Natural killer cell (primary cell): ENCODE measurements at places on chromosomes 7 and 10.

GRCh38 chr10:6840201-6840691 lies 260.2 kb upstream of the PRKCQ start:
- no peaks in the 10 kb centered on the region for H3K27me3 ChIP-seq
- no peak overlapping the region for H3K27ac ChIP-seq
- H3K4me3 ChIP-seq, result no peak overlapping the region

GRCh38 chr10:130128922-130129321 lies 7.3 kb upstream of the GLRX3 start:
- H3K36me3 ChIP-seq, result no peaks in the 10 kb centered on the region
- peaks cover 3% of the 10 kb centered on the region for H3K27me3 ChIP-seq
- no peak overlapping the region for H3K27ac ChIP-seq

DNA sequence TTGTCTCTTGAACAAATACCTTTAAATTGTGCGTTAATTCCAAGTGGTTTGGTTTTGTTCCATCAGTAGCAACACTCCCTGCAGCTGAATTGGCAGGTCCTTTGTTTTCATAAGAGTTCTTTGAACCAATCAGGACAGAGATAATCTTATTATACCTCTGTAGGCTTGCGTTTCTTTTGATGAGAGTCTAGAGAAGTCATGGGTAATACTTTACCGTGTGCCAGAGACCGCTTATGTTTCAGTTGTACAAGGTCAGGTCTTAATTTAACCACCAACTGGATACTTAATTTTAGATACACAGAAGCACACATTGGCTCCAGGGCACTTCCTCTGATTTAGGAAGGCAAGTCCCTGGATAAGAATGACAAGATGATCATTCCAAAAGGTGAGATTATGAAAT lies at the start of gene ASB15:
ASB15 (plus strand) TSS at position 292 of the 400 bp plus-strand sequence. CDS start 12,682 bp downstream, outside the sequence.
- peaks cover 2% of the 10 kb centered on the region for H3K27me3 ChIP-seq
- H3K36me3 ChIP-seq, result no peaks in the 10 kb centered on the region
- no peaks in the 10 kb centered on the region for H3K4me1 ChIP-seq
- no peak for DNase-seq

- no peak overlapping the region for H3K27ac ChIP-seq
- no peak overlapping the region for H3K4me3 ChIP-seq
- H3K27me3 ChIP-seq, result peaks cover 3% of the 10 kb centered on the region
- no peak for DNase-seq
- H3K36me3 ChIP-seq, result no peaks in the 10 kb centered on the region
These were observed 275.6 kb upstream of the FOXK1 start for GRCh38 chr7:4406288-4407058.

DNA sequence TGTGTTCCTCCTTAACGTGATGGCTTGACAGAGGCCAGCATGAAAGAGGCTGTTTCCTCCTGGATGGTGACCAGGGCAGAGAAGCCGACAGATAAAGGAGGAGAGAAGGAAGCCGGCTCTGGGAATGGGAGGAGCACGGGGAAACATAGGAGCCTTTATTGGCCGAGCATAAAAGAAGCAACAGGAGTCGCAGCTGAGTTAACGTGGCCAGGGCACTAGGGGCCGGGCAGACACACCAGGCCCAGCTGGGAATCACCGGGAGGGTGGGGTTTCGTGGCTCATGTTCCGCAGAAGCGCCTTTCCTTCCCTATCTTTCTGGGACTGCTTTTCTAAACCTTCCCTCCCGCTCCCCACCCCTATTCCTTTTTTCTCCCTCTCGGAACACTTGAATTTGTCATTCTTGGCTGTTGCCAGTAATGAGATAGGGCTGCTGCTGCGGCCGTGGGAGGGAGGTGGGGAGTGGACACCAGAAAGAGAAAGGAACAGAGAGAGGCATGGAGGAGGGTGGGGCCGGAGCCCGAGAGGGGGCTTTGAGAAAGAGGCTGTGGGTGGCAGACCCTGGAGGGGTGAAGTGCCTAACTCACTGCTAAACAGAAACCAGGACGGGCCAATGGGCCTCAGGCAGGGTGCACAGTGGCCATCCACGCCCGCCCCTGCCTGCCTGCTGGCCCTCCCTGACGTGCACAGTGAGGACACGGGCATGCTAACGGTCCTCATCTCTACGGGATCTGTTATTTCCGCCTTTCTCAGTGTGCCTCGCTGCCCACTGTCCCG lies 65.2 kb downstream of the COL13A1 start:
- no peaks in the 10 kb centered on the region for H3K27me3 ChIP-seq
- no peaks in the 10 kb centered on the region for H3K4me1 ChIP-seq
- no peak overlapping the region for H3K27ac ChIP-seq

DNA sequence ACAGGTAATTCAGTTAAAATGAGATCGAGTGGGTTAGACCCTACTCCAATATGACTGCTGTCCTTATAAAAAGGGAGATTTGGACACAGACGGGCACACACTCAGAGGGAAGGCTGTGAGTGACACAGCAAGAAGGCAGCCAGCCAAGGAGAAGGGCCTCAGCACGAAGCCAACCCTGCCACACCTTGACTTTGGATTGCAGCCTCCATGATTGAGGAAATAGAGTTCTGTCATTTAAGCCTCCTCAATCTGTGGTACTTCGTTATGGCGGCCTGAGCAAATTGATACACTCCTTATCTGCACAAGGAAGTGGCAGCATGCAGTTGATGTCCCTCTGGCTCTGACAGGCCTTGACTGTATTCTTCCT lies 43.8 kb downstream of the SH2D4B start:
- H3K4me1 ChIP-seq, result peaks cover 8% of the 10 kb centered on the region
- no peak overlapping the region for H3K27ac ChIP-seq
- no peaks in the 10 kb centered on the region for H3K36me3 ChIP-seq
- DNase-seq, result no peak
- no peaks in the 10 kb centered on the region for H3K27me3 ChIP-seq

GRCh38 chr10:28453926-28454325 lies 79.0 kb upstream of the WAC start:
- H3K27me3 ChIP-seq, result no peaks in the 10 kb centered on the region
- no peak overlapping the region for H3K4me3 ChIP-seq
- no peaks in the 10 kb centered on the region for H3K36me3 ChIP-seq

DNA sequence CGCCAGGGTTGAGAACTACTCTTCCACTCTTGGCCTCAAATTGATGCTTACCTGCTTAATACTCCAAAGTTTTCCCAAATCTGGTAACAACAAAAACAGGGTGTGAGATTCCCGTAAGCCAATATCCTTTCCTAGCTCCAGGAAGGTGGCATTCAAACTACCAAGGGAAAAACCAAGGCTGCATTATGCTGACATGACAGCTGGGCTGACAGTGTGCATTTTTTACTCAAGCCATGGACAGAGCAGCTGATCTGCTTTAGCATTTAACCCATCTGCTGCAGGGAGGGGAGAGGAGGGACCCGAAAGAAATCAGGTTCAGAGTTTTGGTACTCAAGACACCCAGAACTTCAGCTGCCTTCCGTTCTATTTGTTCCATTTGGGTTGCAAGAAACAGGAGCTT lies 49.8 kb upstream of the RAPGEF5 start:
- H3K36me3 ChIP-seq, result no peaks in the 10 kb centered on the region
- no peaks in the 10 kb centered on the region for H3K27me3 ChIP-seq
- no peak for DNase-seq
- H3K27ac ChIP-seq, result no peak overlapping the region

- no peak overlapping the region for H3K27ac ChIP-seq
- no peak overlapping the region for H3K4me3 ChIP-seq
- no peaks in the 10 kb centered on the region for H3K36me3 ChIP-seq
- H3K4me1 ChIP-seq, result peaks cover 10% of the 10 kb centered on the region
- no peak for DNase-seq
These were observed 78.7 kb downstream of the GATA3 start for GRCh38 chr10:8133146-8133545.

GRCh38 chr10:133106516-133106915 lies 18.8 kb downstream of the ADGRA1 start:
- H3K4me3 ChIP-seq, result no peak overlapping the region
- no peak for DNase-seq
- H3K27me3 ChIP-seq, result no peaks in the 10 kb centered on the region
- no peaks in the 10 kb centered on the region for H3K36me3 ChIP-seq
- H3K27ac ChIP-seq, result no peak overlapping the region

DNA sequence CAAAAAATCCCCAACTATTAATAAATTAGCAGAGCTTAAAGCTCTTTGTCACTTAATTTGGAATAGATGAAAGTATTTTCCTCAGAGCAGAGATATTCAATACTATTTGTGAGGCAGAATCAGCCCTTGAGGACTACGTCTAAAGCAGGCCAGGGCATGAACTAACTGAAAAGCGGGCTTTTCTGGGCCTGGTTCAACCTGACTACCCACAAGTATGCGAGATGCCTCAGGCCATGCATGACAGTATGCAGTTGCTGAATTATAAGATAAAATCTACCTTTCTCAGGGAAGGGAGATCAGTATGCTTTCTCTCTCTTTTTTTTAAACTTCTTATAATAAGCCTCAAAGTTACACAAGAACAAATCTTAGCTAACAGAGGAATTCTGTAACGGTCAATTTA lies 20.1 kb downstream of the TMEM168 start:
- peaks cover 4% of the 10 kb centered on the region for H3K36me3 ChIP-seq
- H3K27ac ChIP-seq, result no peak overlapping the region
- no peak overlapping the region for H3K4me3 ChIP-seq

DNA sequence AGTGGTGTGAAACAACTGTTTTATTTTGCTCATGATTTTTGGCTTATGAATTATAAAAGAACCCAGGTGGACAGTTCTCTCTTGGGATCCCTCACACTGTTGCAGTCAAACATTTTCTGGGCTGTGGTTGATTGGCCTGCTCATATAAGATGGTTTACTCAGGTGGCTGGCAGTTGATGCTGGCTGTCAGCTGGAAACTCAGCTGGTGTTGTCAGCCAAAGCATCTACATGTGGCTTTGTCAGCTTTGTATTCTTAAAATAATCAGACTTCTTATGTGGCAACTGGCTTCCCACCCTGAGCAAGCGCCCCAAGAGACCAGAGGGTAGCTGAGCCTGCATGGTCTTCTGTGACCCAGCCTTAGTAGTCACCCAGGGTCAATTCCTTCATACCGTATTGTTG lies 534.7 kb downstream of the NRG3 start:
- no peak overlapping the region for H3K27ac ChIP-seq
- H3K4me1 ChIP-seq, result no peaks in the 10 kb centered on the region
- H3K4me3 ChIP-seq, result no peak overlapping the region
- H3K27me3 ChIP-seq, result no peaks in the 10 kb centered on the region
- no peaks in the 10 kb centered on the region for H3K36me3 ChIP-seq

DNA sequence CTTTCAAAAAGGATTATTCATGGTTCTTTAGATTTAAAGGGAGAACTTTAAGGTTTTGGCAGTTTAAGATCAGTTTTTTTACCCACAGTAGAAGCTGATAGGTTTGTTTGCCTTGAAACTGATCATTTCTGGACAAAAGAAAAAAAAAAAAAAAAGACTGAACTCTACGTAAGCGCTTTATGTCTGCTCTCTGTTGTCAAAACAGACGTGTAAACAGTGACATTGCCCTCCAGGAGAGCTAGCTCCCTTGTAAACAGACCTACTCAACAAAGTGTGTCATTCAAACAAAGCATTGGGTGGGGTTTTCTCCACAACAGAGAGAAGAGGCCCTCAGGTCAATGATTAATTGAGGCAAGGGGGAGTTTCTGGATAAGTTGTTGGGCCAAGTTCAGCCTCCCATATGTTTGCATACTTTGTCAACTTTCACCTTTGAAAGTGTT lies 568.1 kb upstream of the LRRN3 start:
- no peak overlapping the region for H3K4me3 ChIP-seq
- no peak for DNase-seq
- H3K27ac ChIP-seq, result no peak overlapping the region
- no peaks in the 10 kb centered on the region for H3K36me3 ChIP-seq
- H3K27me3 ChIP-seq, result no peaks in the 10 kb centered on the region

DNA sequence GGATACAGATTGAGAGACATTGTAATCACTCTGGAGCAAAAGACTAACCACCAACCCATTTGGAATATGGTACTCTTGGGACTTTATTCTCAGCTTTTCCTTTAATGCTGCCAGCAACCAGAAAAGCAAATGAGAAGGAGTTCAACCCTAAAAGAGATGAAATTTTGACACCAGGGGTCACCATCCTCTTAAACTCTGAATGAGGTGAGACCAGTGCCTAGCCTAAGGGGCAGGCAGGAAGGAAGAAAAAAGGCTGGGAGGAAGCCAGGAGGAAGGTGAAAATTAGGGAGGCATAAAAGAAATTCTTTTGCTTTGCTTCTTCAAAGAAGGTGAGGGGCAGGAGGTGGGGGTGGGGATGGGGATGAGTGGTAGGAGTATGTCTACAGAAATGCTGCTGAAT lies 135.8 kb downstream of the JAZF1 start:
- H3K4me3 ChIP-seq, result no peak overlapping the region
- no peaks in the 10 kb centered on the region for H3K4me1 ChIP-seq
- no peaks in the 10 kb centered on the region for H3K36me3 ChIP-seq
- no peak for DNase-seq
- no peak overlapping the region for H3K27ac ChIP-seq
